Activated CD8-positive, alpha-beta T cell treated with anti-CD3 and anti-CD28 coated beads for 36 hours (primary cell): ENCODE measurements at places on chromosomes 3 and 15.

GRCh38 chr3:60033901-60034453 lies 984.2 kb upstream of the CFAP20DC start:
- no peak for DNase-seq

DNA sequence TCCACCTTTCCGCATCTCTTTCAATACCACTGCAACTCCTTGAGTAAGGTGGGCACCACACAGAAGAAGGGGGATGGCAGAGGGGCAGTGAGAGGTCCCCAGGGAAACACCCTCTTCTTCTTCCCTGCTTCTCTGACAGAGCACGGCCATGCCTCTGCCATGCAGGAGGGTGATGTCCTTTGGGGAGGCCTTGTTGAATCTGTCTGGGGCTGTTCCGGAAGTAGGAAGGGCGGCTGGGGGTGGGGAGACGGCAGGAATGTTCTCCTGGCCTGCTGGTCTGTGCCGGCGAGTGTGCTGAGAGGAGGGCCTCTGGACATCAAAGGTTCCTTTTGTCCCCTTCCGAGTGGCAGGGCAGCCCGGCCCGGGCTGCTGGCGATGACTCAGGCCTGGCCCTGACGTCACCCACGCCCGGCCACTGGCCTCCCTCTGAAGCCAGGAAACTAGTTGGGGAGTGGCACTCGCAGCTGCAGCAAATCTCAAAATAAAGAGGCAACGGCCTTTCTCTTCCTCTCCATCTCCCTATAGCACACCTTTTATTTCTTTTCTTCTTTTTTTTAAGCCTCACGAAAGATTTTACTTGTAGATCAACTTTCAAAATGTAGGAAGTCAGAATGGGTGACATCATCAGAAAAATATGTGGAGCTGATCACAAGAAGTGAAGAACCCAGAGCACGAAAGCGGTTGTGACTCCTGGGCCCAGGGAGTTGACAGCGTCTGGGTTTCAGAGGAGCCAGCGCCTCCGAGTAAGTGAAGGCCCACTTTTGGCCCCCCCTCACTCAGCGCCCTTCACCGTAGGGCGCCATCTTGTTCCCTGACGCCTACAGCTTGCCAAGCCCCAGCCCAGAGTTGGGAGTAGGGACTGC lies at the start of gene ZBTB38:
TSS of gene ZBTB38 (plus strand) at position 443 of the 863 bp plus-strand sequence. CDS start 73,885 bp downstream, outside the sequence.
- no peak for DNase-seq

DNA sequence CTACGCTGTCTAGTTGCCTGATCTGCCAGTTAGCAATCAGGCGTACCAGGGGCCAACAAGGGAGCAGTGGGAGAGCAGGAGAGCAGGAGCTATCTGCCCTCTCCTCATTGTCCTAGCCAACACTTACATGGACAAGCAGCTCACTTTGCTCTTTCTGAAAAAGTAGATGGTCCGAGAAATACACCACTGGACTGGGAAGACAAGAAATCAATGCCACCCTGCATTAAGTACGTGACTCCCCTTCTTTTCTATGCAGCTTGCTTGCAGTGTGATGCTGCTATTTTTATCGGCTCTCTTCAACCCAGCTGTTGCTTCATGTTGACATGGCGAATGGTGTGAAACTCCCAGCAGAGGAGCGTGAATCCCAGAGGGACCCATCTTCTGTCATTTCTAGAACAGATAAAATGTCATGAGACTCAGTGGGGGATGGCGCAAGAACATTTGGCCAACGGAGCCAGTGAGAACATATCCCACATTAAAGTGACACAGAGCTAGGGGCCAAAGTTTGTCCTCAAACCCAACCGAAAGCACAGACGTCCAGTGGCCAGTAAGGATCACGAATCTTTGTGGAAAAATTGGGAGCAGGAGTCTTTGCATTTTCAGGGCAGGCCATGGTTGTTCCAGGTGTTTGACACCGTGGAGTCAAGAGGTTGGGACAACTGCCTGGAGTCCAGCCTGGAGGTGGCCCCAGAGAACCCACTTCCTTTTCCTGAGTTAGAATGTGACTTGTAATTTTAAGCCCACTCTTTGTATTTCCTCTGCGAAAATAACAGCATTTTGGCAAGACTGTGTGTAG lies 53.7 kb upstream of the MEF2A start:
- DNase-seq = no peak

DNA sequence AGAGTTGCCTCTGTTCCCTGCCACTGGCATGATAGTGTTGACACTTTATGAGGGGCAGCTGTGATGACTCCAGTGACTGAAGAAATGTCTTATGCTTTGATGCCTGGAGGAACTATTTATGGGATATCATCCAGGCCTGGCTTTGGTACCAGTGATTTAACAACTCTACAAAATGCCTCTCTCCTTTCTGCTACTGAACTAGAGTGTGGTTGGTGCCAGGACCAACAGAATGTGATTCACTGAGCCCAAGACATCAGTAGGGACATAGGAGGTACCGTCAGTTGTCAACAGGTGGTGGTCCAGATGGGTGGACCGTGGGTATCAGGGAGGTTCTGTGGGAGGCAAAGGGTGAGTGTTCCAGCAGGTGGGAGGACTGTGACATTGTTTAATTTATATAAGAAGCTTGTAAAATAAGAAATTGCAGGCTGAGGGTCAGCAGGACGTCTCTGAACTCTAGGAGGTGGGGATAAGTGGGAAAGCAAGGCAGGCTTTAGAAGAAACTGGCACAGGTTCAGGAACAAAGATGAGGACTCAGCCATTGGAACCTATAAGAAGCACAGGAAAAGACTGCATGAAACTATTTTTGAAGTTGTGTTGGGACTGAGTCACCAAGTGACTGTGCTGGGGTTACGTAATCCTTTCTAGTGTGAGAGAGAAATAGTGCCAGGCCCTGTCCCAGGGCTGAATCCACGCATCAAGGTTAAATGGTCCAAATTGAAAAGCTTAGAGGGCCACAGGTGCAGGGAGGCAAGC lies 28.5 kb upstream of the SLC7A14 start:
- no peak for DNase-seq

GRCh38 chr15:75148280-75148679 lies 53.4 kb upstream of the C15orf39 start:
- no peak for DNase-seq

GRCh38 chr15:55743729-55744655 lies 1.0 kb upstream of the PRTG start:
- DNase-seq = no peak

GRCh38 chr3:78274475-78275065 lies 1234.7 kb downstream of the ROBO2 start:
- no peak for DNase-seq

DNA sequence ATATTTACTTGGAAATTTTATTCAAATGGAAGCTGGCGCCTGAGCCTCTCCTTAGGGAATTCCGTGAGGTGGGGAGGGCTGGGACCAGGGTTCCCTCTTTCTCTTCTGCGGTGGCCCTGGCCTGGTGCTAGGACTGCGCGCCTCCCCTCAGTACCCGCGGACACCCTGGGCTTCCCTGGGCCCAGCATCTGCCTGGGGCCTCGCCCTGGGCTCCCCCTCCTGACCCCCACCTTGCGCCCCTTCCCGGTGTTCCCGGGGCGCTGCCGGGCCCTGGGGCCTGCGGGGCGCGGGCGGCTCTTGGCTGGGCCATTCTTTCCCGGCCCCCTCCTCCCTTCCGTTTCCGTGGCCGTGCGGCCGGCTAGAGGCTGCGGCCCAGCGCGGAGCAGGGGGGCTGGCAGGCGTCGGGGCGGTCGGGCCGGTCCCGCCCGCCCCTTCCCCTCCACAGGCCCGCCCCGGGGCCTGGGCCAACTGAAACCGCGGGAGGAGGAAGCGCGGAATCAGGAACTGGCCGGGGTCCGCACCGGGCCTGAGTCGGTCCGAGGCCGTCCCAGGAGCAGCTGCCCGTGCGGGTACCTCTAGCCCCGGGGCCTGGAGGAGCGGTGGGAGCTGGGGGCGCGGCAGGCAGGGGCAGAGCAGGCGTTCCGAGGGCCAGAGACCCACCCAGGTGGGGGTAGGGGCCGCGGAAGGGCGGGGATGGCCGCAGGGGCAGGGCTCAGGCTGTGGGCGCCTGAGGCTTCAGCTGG lies at the start of gene FES:
TSS of gene FES (plus strand) at position 529 of the 743 bp plus-strand sequence. CDS start 542 bp downstream, outside the sequence.
- DNase-seq = no peak

GRCh38 chr3:102979682-102980354 lies 545.0 kb downstream of the ZPLD1 start:
- DNase-seq = no peak

DNA sequence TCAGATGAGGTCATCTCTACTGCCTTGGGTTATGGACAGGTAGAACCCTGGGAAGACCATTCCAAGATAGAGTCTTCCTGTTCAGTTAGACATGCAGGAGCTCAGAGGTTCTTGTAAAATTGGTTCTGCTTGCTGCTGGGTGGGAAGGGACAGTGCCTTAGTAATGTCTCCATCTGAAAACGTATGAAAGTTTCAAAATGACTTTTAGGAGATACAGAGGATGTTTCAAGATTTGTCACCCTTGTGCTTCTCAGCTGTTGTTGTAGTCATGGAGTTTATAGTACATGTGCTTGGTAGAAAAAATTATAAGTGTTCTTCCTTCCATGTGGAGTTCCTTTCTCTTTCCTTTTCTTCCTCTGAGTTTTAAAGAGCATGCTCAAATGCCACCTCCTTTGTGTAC lies 885.2 kb upstream of the CFAP20DC start:
- peak; percentile 39 for DNase-seq

DNA sequence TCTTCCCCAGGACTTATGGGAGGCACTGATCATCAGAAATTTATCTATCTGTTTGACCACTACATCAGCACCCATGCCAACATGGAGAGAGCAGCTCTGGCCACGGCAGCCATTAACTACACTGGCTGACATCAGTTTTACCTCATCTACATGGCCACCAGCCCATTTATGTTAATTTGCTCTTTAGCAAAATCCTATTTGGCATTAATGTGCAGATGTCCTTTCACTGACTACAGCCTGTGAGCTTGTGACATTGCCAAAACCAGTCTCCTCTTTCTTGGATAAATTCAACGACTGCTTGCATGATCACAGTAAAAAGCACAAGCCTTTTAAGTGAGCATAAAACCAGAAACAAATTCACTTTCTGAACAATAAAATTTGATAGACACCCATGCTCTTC lies 47.5 kb downstream of the NR1I2 start:
- DNase-seq = no peak

DNA sequence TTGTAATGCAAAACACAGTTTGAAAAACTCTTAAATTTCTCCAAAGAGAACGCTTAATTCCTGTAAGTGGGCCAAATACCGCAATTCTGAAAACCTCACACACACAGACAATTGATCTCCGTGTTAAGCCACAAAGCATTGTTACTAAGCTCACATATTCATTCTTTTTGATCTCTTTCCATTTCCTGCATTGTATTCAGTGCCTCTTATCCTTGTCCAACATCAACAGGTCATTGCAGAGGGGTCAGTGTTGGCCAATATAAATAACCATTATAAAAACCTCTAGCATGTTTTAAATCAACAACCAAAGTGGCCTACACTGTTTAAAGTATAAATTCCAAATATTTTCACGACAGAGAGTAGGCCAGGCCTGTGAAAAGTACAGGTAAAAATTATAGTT lies 171.1 kb downstream of the PDZRN3 start:
- no peak for DNase-seq

- peak; percentile 62 for DNase-seq
Observed at GRCh38 chr3:38137615-38138348, 679 bp upstream of the MYD88 start.

DNA sequence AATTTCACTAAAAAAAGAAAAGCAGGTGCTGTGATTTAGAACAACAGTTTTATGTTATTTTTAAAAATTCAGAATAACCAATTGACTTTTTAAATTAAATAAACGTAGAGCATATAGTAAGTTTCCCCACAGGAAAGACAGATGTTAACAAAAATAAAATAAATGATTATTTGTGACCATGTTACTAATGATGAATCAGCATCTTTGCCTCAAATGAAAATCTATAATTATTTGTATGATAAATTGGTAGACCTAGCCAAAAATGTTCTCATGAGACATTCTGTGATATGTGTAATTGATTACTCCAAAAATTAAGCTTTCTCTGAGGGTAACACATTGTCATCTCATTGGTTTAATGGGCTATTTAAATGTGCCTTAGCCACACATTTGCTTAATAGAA lies 948.0 kb downstream of the NAALADL2 start:
- no peak for DNase-seq
